ENCODE measurements at places on chromosomes 2 and 18. TPM values are rescaled to one million over a fixed set of nuclear protein-coding genes. Genes with fewer than 3 reads are reported as not detected.

- H3K4me1 ChIP-seq = peaks cover 2% of the 10 kb centered on the region
- H3K4me3 ChIP-seq = no peak overlapping the region
- H3K27ac ChIP-seq = no peak overlapping the region
- peaks cover 2% of the 10 kb centered on the region for H3K36me3 ChIP-seq
- no peak for DNase-seq
These were observed 109.0 kb downstream of the LAMA3 start for GRCh38 chr18:23798249-23798648.

- no peak for DNase-seq
- H3K4me1 ChIP-seq = no peaks in the 10 kb centered on the region
- H3K4me3 ChIP-seq = no peak overlapping the region
- H3K36me3 ChIP-seq = no peaks in the 10 kb centered on the region
- no peaks in the 10 kb centered on the region for H3K27me3 ChIP-seq
These were observed 365.3 kb downstream of the TDRD15 start for GRCh38 chr2:21489080-21489479.

DNA sequence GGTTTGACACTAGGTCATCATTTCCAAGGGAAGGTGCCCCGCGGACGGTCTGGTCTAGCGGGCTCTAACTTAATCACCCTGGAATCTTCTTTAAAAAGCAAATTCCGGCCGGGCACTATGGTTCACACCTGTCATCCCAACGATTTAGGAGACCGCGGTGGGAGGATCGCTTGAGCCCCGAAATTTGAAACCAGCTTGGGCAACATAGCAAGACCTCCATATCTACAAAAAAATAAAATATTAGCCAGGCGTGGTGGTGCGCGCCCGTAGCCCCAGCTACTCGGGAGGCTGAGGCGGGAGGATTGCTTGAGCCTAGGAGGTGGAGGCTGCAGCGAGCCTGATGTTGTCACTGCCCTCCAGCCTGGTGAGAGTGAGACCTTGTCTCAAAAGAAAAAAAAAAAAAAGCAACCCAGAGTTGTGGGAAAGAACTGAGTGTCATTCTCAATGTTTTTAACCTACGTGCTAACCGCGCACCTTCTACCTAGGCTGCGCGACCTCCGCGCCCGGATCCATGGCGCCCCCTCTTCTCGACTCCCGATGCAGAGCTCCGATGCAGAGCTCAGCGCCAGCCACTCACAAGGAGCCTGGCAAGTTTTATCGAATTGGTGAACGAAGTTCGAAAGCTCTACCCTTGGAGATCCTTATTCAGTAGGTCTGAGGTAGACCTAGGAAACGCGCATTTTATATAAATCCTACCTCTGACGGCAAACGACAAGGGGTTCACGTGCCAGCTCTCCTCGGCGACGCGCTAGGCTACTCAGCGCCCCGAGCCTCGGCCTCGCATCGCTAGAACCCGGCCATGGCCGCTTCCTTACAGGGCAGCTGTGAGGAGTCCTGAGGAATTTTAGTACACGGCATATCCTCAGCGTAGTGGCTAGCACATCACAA, 888 bp upstream of the TWSG1 start:
- H3K27me3 ChIP-seq = peaks cover 9% of the 10 kb centered on the region
- H3K4me1 ChIP-seq = peaks cover 7% of the 10 kb centered on the region
- no peak overlapping the region for H3K27ac ChIP-seq
- no peaks in the 10 kb centered on the region for H3K36me3 ChIP-seq
- H3K4me3 ChIP-seq = peak overlapping the region; percentile 92
- DNase-seq = no peak

GRCh38 chr2:120094795-120095194, 81.9 kb downstream of the EPB41L5 start:
- H3K27ac ChIP-seq = no peak overlapping the region
- DNase-seq = no peak
- no peak overlapping the region for H3K4me3 ChIP-seq
- H3K36me3 ChIP-seq = peaks cover 10% of the 10 kb centered on the region
- no peaks in the 10 kb centered on the region for H3K27me3 ChIP-seq
- peaks cover 3% of the 10 kb centered on the region for H3K4me1 ChIP-seq

Gene EVA1A
- total RNA-seq = not detected

- no peak within 1 kb of the TSS for H3K27ac ChIP-seq
- H3K36me3 ChIP-seq = peaks cover 2% of the 10 kb centered on the region
- no peak for DNase-seq
- peak within 1 kb of the TSS; percentile 83 for H3K4me3 ChIP-seq
- H3K4me1 ChIP-seq = peaks cover 14% of the 10 kb centered on the region
These were observed at the start of gene CYBRD1 for GRCh38 chr2:171522052-171522787. TSS of gene CYBRD1 (plus strand) at chr2:171522474. CDS start at chr2:171522546, 72 bp downstream.

- H3K36me3 ChIP-seq = no peaks in the 10 kb centered on the region
- H3K27me3 ChIP-seq = peaks cover 10% of the 10 kb centered on the region
- H3K4me1 ChIP-seq = peaks cover 2% of the 10 kb centered on the region
- H3K4me3 ChIP-seq = no peak overlapping the region
- no peak for DNase-seq
These were observed 222.8 kb downstream of the NAPG start for GRCh38 chr18:10748641-10749040.

- DNase-seq = no peak
- H3K4me1 ChIP-seq = peaks cover 24% of the 10 kb centered on the region
- H3K27me3 ChIP-seq = no peaks in the 10 kb centered on the region
- H3K27ac ChIP-seq = peak overlapping the region; percentile 96
These were observed 618 bp downstream of the POLR2D start for GRCh38 chr2:127857265-127857808.

GRCh38 chr2:40352041-40352702, 99.7 kb downstream of the SLC8A1 start:
- H3K4me1 ChIP-seq = no peaks in the 10 kb centered on the region
- no peak overlapping the region for H3K27ac ChIP-seq
- no peaks in the 10 kb centered on the region for H3K36me3 ChIP-seq
- H3K4me3 ChIP-seq = no peak overlapping the region

GRCh38 chr2:233059797-233060500, at the start of gene INPP5D:
TSS of gene INPP5D (plus strand) at chr2:233060342. CDS start at chr2:233060479, 137 bp downstream.
- no peaks in the 10 kb centered on the region for H3K27me3 ChIP-seq
- H3K36me3 ChIP-seq = no peaks in the 10 kb centered on the region
- peaks cover 49% of the 10 kb centered on the region for H3K4me1 ChIP-seq
- DNase-seq = peak; percentile 55
- H3K27ac ChIP-seq = peak within 1 kb of the TSS; percentile 96

DNA sequence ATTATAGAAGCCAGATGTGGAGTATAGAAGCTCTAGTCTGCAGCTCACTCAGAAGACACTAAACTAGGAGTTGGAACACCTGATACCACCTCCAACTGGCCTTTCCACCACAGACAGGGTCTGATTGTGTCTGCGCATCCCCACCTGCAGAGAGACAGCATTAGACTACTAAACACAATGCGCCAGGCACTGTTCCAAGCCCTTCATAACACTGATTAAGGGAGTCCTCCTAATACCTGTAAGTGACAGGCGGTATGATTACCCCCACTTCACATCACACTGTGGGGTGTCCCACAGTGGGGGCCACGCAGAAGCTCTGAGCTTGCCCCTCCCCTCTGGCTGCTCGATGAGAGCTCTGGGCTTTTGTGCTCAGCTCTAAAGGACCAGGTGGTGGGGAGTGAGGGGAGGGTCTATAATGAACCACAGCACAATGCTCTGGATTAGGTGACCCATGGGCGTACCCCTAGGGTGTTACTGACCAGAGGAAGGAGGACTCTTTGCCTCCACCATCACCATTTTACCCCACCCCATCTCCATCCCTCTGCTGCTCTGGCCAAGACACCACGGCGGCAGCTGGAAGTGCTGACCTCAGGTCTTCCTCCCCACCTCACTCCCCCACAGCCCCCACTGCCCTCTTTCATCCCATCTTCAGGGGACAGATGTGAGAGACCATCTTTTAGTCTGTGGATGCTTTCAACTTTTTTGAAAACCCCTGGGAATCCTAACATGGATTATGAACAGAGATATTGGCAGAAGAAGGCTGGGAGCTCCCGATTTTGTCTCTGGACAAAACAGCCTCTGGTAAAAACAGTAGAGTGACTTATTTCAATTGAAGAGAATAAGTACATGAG, 145.1 kb downstream of the GFPT1 start:
- peaks cover 39% of the 10 kb centered on the region for H3K27me3 ChIP-seq
- no peaks in the 10 kb centered on the region for H3K36me3 ChIP-seq
- H3K4me1 ChIP-seq = no peaks in the 10 kb centered on the region
- no peak overlapping the region for H3K4me3 ChIP-seq
- no peak overlapping the region for H3K27ac ChIP-seq
- DNase-seq = no peak

Gene KRTCAP3
- total RNA-seq = 9.1 TPM

Gene SESTD1
- 16.3 TPM for total RNA-seq

GRCh38 chr18:57771193-57771592, 31.9 kb downstream of the ATP8B1 start:
- no peak for DNase-seq
- no peaks in the 10 kb centered on the region for H3K27me3 ChIP-seq
- H3K4me3 ChIP-seq = no peak overlapping the region
- no peak overlapping the region for H3K27ac ChIP-seq
- no peaks in the 10 kb centered on the region for H3K36me3 ChIP-seq

DNA sequence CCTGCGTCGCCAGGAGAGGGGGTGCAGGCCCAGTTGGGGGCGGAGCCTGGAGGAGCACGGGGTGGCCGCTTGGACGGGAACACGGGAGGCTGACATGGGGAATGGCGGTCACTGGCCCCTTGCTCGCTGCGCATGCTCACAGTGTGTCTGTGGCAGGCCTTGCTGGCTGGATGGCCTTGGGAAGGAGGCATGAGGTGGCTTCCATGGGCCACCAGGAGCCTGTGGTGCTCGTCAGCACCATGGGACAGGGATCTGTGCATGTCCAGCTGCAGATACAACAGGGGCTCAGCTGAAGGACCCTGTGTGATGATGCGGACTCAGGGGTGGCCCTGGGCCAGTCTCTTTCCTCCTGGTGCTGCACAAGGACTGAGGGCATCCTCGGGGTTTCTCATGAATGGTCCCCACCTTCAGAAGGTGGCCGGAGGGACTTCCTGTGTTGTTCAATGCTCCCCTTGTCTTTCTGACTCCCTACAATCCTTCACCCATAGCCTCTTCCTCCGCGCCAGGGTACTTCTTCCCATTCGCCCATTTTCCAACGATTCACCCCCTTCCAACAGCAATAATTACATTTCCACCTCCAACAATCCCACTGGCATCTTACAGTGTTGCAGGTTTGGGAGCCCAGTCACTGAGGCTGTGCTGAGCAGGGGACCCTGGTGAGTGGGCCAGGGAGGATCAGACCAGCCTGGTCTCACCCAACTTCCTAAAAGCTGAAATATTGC, 3.4 kb upstream of the SP140L start:
- DNase-seq = no peak
- no peak overlapping the region for H3K27ac ChIP-seq
- H3K4me3 ChIP-seq = no peak overlapping the region
- peaks cover 54% of the 10 kb centered on the region for H3K4me1 ChIP-seq

- no peak for DNase-seq
- H3K27ac ChIP-seq = no peak overlapping the region
- no peaks in the 10 kb centered on the region for H3K36me3 ChIP-seq
- H3K4me3 ChIP-seq = no peak overlapping the region
- no peaks in the 10 kb centered on the region for H3K27me3 ChIP-seq
- no peaks in the 10 kb centered on the region for H3K4me1 ChIP-seq
These were observed 178.9 kb downstream of the TMEM182 start for GRCh38 chr2:102940684-102941083.

- H3K27me3 ChIP-seq = no peaks in the 10 kb centered on the region
- H3K27ac ChIP-seq = no peak overlapping the region
- no peak overlapping the region for H3K4me3 ChIP-seq
- DNase-seq = no peak
These were observed 242.9 kb downstream of the ARL6IP6 start for GRCh38 chr2:152961351-152961750.

- peaks cover 23% of the 10 kb centered on the region for H3K4me1 ChIP-seq
- no peak overlapping the region for H3K4me3 ChIP-seq
- H3K27ac ChIP-seq = no peak overlapping the region
These were observed 219.6 kb upstream of the ID2 start for GRCh38 chr2:8462280-8462679.

DNA sequence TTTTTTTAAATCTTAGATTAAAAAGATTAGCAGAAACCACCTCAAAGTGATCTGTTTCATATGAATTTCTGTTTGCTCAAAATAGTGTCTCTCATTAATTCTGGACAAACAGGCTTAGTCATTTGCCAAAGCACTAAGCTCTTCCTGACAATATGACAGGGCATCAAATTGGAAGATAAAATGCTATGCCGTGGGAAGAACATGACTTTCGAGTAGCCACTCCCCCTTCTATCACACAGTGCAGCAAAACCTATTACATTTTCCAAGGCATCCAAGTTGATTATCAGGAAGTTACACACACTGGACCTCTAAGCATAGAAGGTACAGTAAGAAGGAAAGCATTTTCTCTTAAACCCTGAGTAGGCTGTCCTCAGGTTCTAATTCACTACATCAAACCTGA, 89.5 kb downstream of the STK39 start:
- no peaks in the 10 kb centered on the region for H3K27me3 ChIP-seq
- no peak for DNase-seq
- no peak overlapping the region for H3K27ac ChIP-seq
- H3K4me1 ChIP-seq = peaks cover 18% of the 10 kb centered on the region

Data from T-helper 17 cell (primary cell).